CD4-positive, alpha-beta T cell (primary cell): ENCODE measurements at places on chromosomes 7 and 10. TPM values are rescaled to one million over a fixed set of nuclear protein-coding genes. Genes with fewer than 3 reads are reported as not detected.

The OR2A42 gene
- not detected for total RNA-seq

The MGAM2 gene
- total RNA-seq = not detected

DNA sequence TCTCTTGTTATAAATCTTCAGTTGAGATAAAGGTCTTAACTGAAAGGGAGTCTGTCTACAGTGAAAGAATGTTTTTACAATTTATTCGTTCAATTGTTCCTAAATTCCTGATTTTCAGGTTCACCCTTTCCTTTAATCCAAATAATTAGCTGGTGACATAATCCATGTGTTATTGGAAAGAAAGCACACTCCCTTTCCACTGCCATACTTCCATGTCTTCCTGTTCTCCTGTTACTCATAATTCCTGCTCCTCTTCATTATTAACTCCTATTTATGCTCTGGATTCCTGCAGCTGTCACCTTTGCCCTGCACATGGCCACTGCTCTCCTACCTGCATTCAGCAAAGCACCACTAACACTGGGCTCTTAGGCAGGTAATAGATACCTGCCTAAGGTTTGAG, 40.0 kb upstream of the FAM3C start:
- no peak for DNase-seq

GRCh38 chr7:1455241-1455939, 3.9 kb downstream of the MICALL2 start:
- DNase-seq = no peak

GRCh38 chr10:59677253-59677831, 32.3 kb downstream of the SLC16A9 start:
- no peak for DNase-seq
